ENCODE measurements at places on chromosomes 6 and 20.

- no peak for DNase-seq
These were observed 34.4 kb upstream of the PTPN1 start for GRCh38 chr20:50475681-50476292.

GRCh38 chr6:107102414-107102805 is 12.9 kb downstream of the BEND3 start:
- DNase-seq, result no peak

- DNase-seq, result no peak
These were observed at the start of gene KCNS1 for GRCh38 chr20:45100563-45101245. Gene KCNS1 (minus strand): TSS chr20:45101127. CDS start chr20:45099236, 1,891 bp downstream.

GRCh38 chr6:149503872-149504271 is 19.1 kb upstream of the ZC3H12D start:
- no peak for DNase-seq

DNA sequence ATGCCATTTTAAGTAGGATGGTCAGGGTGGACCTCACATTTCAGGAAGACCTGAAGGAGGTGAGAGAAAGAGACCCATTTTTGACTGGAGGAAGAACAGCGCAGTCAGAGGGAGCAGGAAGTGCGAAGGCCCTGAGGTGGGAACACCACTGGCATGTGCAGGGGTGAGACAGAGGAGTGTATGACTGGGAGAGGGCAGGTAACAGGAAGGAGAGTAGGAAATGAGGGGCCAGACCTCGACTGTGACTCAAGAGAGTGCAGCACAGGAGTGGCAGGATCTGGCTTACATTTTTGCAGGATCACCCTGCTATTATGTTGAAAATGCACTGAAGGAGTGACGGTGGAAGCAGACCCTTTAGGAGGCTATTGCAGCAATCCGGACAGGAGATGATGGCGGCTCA is 117.7 kb upstream of the CDYL start:
- no peak for DNase-seq

DNA sequence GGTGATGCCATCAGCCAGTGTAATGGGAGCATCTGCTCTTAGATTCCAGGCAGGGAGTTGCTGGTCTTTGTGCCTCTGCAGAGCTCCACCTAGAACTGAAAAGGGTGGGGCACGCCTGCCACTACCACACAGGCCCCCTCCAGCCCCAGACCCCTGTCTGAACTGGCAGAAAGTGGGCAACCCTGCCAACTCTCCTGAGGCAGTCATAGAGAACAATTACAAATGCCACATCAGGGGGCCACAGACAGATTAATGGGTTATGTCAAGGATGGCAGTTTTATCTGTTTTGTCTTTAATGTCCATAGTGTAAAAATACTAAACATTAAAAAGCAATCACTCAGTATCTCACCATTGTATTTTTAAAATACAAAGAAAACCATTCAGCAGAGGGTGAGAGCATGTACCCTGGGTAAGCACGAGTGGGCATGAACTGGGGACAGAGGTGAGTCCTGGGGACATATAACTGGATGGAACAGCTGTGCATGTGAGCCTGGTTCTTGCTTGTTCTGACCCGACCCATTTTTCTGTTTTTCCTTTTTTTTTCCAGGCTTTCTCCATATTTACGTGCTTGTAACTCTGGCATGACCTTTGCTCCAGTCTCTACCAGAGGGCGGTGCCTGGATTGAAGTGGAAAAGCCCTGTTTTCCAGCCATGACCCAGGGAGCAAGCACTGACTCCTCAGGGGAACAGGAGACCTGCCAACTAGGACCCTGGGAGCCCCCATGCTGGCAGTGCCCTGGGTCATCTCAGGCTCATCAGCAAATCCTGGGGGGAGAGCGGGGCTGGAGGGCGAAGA is 8.2 kb downstream of the TRAF3IP2 start:
- DNase-seq, result no peak

GRCh38 chr20:13883425-13883824 is 98.6 kb downstream of the NDUFAF5 start:
- no peak for DNase-seq

DNA sequence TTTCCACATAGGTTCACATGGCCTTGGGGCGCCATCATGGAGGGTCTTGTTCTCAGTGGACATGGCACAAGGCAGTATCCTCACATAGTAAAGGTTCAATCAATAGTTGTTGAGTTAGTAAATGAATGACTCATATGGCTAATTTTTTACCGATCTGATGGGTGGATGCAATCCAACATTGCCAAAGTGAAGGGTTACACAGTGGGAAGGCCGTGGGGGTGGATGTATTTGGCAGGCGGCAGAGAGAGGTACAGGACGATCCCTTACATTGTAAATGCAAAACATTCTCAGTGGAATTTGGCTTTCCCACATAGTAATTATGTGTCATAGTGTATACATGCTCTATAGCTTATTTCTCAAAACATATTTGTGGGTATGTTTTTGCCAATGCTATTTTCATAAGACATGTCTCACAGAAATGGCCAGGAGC is 21.0 kb upstream of the PDE7B start:
- peak; percentile 5 for DNase-seq

DNA sequence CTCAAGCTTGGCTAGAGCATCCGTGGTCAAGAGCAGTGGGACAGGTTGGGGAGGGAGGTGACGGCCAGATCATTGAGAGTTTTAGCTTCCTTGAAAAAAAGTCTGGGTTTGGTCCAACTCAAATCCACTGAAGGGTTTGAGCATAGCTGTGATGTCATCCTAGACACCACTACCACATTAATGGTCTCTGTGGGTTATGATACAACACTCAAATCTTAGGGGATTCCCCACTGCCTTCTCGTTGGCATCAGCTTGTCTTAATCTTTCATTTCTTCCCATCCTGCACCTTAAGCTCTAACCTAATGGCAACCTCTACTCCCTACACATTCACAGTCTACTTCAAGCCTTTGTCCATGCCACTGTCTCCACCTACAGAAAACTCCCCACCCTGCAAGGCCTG is 77.3 kb downstream of the BMP6 start:
- no peak for DNase-seq

GRCh38 chr6:107488875-107489635 is 862 bp upstream of the SOBP start:
- no peak for DNase-seq

DNA sequence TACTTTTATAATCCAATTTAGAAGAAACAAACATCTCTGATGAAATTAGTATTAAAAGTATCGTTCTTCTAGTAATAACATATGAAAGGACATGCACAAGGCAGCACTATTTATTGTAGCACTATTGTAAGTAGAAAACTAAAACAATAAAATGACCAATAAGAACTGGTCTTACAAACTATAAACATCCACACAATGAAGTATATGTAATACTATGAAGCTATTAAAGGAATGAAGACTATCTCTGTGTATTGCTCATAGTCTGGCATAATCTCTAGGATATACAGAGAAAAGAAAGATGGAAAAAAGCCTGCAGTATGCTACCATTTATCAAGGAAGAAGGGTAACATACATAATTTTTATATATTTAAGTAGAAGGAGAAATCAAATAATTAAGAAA is 16.7 kb downstream of the LCA5 start:
- no peak for DNase-seq

- DNase-seq, result no peak
These were observed 9.9 kb upstream of the PCIF1 start for GRCh38 chr20:45924391-45925261.

DNA sequence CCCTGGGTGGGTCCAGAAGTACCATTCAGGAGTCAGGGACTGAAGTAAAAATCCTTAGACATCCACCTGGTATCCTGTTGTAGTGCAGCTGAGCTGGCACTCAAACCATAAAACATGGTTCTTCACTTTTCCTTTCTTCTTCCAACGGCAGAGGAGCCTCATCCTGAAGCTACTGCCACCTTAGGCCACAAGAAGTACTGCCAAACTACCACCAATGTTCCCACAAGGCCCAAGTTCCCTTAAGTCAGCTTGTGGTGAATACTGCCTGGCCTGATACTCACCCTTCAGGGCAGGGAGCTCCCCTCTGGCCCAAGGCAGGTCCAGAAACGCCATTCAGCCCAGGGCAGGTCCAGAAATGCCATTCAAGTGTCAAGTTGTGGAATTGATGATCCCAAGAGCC is 1053.4 kb upstream of the CITED2 start:
- no peak for DNase-seq

DNA sequence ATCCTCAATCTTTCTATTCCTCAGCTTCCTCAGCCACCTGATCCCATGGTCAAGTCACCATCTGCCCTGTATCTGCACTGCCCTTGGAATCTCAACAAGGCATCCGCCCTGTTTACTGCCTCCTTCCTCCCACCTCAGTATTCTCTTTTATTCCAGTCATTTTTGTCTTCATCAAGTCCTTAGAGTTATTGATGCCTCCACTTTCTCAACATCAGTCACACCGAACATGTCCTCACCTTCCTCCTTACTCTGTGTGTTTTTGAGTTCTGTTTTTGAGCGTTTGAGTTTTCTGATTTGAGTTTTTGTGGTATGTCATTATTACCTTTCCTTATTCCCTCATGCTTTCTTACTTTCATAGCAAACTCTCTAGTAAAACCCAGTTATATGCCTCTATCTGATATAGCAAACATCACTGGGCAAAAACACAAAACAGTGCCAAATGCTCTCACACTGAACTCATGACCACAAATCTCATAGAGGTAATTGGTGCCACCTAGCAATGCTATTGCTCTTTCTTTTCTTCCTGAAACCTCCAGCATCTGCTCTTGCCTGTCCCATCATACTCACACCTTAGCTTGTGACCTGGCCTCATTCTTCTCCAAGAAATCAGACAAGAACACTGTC is 11.8 kb upstream of the GNRH2 start:
- no peak for DNase-seq

DNA sequence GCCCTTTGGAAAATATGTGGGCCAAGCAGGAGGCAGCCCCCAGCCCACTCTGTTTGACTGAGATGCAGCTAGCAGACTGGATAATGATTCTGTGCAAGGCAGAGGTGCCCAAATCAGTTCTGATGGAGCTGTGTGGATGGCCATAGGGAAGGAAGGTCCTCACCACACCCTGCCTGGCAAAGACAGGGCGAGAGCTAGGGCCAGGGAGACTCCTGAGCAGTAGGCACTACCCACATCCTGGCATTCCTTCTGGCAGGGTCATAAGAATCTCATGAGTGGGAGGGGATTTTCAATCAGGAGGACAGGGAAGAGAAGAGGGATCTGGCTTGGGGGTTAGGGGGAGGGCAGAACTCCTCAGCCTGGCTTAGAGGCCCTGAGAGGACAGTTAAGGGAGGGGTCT is 18.6 kb upstream of the TREM2 start:
- no peak for DNase-seq

- no peak for DNase-seq
These were observed 176.7 kb downstream of the REV3L start for GRCh38 chr6:111306104-111306888.

GRCh38 chr20:24781418-24781980 is 167.6 kb upstream of the CST7 start:
- DNase-seq, result no peak

DNA sequence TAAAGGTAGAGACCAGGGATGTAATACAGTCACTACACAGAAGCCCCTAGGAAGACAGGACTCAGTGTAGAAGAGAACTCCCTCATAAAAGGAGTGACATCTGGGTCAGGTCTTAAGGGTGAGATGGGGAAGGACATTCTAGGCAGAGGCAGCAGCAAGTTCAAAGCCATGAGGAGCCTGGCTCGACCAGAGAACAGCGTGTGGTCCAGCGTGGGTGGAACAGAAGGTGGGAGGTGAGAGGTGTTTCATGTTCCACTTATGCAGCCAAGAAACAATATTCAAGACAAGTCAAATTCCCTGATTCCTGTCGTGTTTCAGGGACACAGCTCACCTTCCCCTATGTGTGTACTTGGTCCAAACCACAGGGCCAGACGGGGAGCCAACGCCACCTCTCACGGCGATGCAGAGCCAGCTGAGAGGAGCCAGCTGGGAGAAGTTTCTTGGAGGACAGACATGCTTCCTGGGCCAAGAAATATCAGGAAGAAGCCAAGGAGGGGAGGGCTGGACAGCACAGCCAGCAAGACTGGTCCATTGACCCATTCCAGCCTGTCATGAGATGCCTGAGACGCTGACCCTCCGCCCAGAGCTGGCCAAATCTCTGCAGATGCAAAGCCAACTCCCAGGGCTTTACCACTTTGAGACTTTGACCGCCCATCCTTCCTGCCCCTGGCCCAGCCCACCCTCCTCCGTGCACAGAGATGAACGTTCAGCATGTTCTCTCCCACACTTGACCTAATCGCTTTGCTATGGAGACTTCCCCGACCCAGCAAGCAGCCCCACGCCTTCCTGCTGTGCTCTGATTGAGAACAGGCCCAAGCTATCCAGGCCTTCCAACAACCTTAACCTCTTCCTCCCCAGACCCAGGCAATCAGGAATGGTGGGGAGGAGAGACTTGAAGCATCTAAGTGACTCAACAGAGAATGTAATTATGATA is 113.8 kb downstream of the PRND start:
- DNase-seq, result peak; percentile 50

Measured in brain pericyte (primary cell).